ENCODE measurements at places on chromosomes 2 and 18.

DNA sequence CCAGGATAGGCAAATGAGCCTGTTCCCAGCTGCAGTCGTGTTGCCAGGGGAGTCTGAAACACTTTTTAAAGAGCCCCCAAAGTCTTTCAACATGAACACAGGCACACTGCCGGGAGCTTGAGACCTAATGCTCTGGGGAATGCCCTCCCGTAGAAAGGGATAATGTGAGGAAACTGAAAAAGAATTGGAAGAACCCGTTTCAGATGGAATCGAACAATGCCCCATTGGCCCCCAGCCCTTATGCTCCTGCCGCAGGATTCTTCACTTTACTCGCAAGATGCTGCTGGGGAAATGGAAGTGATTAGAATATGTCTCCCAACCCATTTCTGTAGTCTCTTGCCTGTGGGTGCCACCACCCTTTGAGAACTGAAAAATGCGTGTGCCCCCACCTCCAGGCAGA lies 136.3 kb upstream of the GATA6 start:
- no peak for DNase-seq

GRCh38 chr2:100182494-100183361 lies 40.3 kb upstream of the AFF3 start:
- DNase-seq: no peak

- DNase-seq: no peak
These were observed 152.5 kb downstream of the NRXN1 start for GRCh38 chr2:50879457-50879856.

GRCh38 chr2:201931951-201932350 lies 101.7 kb upstream of the FZD7 start:
- no peak for DNase-seq

DNA sequence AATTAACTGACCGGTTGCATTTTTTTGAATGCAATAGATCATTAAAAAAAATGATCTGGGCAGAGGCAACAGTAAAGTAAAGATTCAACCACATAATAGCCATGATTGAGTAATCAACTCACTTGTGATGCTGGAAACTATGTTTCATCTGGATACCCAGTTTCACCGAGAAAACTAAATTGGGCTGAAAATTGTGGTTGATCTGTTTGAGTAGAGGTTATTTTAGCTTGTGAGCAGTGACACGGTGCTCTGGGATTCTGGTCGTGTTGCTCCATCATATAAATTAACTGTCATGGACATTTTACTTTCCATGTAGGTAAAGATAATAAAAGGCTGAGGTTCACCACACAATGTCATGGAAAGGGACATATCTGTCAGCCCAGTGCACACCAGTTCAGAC lies 58.7 kb downstream of the CD226 start:
- DNase-seq: no peak

GRCh38 chr18:48620071-48620470 lies 81.2 kb downstream of the CTIF start:
- DNase-seq: no peak

DNA sequence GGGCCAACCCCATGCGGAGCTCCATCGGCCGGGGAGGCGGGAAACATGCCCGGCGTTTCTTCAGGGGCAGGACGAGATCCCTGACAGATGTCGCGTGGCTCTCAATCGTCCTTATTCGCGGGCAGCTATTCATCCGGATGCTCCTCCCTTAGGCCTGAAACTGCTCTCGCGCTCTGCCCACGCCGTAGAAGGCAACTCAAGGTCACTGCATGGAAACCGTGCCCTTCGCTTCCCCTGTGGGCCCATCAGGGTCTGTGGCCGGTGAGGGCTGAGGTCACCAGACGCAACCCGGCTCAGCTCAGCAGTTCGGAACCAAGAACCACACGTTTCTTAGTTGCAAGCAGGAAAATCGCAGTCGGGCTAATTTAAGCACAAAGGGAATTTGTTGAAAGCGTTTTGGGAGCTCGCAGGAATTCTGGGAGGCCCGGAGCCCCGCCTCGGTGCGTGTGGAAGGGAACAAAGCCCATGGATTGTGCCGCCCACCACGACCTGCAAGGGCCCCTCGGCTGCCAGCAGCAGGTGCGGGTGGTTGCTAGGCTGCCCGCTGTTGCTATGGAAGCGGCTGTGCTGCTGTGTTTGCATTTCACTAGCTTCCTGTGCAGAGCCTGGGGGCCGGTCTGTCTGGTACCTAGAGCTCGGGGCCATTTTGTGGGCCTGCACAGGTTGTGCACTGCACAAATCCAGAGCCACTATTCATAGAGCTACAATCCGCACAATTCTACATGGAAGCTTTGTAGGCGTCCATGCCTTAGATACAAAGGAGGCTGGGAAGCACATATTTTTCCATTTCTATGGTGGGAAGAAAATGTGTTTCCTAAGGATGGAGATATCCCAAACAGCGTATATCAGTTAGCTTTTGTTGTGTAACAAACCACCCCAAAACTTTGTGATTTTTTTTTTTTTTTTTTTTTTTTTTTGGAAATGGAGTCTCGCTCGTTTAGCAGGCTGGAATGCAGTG lies 6.0 kb upstream of the ALLC start:
- peak; percentile 37 for DNase-seq

GRCh38 chr18:46624127-46624526 lies 32.9 kb downstream of the LOXHD1 start:
- DNase-seq: no peak
